ENCODE measurements at places on chromosomes 2 and 18.
A peak's percentile ranks its signal among the peaks of the same experiment; 100 is the strongest.

- no peak for DNase-seq
Observed at GRCh38 chr2:43814711-43815110, 23.9 kb downstream of the ABCG5 start.

GRCh38 chr2:172438741-172439508, 11.5 kb downstream of the ITGA6 start:
- peak; percentile 56 for DNase-seq

DNA sequence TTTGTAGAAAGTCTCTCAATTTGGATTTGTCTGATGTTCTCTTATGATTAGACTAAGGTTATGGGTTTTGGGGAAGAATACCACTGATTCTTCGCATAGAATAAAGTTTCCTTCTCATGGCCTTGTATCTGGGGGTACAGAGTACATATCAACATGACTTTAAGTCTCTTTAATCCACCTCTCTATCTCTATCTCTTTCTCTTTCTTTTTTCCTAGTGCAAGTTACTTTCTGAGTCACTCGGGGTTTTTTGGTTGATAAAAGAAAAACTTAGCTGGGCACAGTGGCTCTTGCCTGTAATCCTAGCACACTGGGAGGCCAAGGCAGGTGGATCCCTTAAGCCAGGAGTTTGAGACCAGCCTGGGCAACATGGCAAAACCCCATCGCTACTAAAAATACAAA, 100.1 kb upstream of the MAP4K3 start:
- DNase-seq, result no peak

- DNase-seq, result no peak
Observed at GRCh38 chr2:68878753-68879152, 7.6 kb upstream of the BMP10 start.

DNA sequence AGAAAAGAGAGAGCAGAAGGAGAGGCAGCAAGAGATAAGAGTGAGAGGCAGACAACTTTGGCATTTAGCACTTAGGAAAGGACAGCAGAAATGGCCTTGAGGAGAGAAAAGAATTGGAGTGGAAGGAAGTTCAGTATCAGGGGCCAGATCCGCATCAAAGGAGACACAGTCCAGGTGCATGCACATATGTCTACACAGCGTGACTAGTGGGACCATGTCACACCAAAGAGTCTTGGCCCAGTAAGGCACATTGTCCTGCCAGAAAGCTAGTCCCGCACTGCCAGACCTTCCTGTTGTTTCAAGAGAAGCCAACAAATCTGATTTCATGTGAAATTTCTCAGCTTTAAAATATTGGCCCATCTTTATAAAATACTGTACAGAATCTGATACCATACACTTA, 8.5 kb upstream of the STK39 start:
- no peak for DNase-seq

- no peak for DNase-seq
Observed at GRCh38 chr2:39203382-39203781, 40.4 kb downstream of the CDKL4 start.

- DNase-seq, result no peak
Observed at GRCh38 chr2:16250466-16250865, 310.1 kb downstream of the MYCN start.

GRCh38 chr2:171545086-171545485, 22.8 kb downstream of the CYBRD1 start:
- no peak for DNase-seq

DNA sequence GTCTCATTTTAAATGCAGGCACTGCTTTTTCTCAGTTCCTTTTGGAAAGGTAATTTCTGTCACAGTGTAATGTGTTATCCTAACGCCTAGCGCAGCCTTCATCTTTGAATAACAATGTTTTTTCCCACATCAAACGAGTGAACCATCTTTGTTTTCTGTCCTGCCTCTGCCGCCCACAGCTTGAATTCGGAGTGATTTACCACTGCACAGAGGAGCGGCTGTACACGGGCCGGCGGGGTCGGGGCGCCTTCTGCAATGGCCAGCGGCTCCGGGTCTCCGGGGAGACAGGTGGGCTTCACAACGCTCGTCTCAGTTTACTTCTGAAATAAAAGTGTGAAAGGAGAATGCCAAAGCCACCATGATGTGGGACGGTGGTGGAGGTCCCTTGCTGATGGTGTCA, 32.8 kb downstream of the IMPA2 start:
- DNase-seq, result no peak

DNA sequence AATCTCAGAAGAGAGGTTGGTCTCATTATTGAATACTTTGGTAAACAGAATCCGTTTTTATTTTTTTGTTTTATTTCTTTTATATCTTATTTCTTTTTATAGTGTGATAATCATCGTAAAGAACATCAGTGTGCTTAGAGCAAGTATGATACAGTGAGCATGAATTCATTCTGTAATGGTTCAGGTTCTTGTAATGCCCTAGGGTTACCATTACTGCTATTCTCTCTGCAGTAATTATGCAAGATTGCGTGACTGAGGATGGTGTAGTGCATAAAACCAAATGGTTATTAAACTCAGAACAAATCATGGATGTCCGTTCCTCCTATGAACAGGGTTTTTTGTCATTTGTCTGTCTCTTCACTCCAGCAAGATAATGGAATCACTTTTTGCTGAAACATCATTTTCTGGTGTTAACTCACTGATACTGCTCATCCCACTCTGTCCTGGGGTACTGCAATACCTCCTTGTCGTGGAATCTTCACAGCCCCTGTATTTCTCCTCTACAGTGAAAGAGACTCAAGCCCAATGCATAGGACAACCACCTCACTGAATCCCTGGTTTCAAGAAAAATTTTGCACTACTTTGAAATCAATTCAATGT, 274.8 kb upstream of the ST6GAL2 start:
- no peak for DNase-seq

DNA sequence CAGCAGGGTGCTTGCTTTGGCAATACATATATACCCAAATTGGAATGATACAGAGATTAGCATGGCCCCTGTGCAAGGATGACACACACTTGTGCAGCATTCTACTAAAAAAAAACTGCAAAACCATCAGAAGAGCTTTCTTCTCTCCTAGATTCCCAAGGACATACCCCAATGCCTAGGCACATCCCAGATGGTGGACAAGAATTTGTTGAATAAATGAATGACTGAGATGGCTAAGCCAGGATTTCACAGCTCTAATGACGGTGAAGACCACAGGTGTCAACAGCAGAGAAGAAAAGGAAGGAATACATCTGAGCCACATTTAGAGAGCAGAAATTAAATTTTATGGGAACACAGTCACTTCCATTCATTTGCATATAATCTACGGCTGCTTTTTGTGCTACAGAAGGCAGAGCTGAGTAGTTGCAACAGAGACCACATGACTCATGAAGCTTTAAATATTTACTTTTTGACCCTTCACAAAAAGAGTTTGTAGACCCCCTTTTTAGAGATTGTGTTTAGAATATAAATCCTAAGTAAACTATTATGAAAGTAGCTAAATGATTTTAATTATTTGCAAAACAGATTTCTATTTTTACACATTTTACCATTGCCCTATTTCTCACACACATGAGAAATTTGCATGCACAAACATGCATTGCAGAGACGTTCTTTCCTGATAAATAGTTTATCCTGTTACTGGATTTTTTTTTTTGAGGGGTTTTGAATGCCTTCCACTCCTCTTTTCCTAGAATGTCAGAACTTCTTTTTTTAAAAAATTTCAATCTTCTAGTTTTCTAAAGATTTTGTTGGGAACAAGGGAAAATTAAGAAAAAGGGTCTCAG, 119.0 kb downstream of the PMAIP1 start:
- peak; percentile 7 for DNase-seq

DNA sequence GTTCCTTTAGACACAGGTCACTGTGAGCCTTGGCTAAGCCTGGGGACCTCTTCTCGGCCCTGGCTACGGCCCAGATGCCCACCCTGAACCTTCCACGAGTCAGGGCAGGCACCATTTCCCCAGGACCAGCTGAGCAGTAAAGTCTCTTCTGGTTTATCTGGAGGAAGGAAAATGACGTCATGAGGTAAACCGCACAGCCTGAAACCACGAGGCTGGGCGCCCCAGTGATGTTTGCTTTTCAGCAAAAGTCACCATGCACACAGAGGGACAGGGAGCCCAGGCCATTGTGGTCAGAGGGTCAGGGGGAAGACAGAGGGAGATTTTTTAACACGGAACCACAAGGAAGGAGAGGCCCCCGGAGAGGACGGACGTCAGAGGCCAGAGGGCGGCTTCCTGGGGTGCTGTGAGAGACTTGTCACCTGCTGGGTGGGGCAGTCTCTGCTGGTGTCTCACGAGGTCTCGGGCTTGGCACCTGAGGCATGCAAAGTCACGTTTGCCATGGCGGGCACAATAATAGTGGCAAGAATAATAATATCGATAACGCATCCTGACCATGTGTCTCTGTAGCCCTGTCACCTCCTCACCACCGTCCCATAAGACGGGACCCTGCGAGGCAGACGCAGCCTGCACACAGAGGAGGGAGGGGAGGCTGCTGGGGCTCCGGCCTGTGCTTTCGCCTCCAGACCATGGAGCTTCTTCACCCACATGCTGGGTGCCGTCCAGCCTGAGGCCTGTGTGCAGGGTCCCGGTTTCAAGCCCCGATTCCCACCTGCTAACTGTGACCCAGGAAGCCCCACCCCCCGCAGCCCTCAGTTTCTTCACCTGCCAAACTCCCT, 33.2 kb upstream of the FOSL2 start:
- DNase-seq, result peak; percentile 90

DNA sequence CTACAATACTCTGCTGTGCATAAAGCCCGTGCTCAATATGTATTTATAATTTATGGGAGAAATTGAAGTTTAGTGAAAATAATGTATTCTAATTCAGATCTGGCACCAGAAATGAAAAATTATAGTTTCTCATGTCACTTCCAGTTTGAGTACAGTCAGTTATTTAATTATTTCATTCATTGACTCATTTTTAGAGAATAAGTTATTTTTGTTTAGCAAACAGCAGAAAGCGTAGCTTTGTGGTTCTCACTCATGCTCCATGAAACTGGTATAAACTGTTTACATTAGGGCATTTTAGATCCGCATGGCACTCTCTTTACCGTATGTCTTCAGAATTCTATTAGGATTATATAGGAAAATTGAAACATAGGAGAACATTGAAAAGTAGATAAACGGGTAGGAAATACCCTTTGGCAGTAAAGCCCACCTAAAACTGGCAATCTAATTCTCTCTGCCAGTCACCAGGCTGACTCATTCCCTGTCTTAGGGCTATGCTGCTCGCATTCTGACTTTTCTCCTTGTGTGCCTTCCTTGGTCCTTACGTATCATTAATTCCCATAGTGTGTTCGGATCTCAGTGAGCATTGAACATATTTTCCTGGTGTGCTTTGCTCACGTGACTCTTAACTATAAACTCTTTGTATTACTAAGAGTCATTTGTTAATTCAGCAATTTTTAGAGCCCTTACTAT, 106.0 kb downstream of the ZNF236 start:
- no peak for DNase-seq

GRCh38 chr2:226554701-226555100, 244.9 kb downstream of the IRS1 start:
- DNase-seq, result no peak

- peak; percentile 10 for DNase-seq
Observed at GRCh38 chr2:61536180-61536571, 2.0 kb downstream of the XPO1 start.

DNA sequence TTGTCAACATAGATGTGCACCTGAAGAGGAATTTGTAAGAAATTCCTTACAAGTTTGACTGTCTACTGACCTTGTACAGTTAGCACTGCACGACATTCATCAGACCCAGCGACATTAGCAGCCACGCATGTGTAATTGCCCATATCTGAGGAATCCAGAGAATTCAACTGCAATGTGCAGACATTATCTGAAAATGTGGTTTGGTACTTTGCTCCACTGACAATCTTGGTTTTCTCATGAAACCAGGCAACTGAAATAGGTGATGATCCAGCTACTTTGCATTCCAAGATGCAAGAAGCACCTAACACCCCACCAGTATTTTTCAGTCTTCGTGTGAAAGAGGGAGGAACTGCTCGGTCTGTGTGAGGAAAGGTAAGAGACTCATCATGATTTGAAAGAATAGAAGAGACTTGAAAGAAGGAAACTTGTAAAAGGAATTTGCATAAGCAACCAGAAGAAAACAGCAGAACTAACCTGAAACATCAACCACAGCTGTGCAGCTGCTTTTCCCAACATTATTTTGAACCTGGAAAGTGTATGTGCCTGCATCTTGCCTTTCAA, 83.4 kb downstream of the TTN start:
- no peak for DNase-seq

- DNase-seq, result no peak
Observed at GRCh38 chr2:38592951-38593350, 9.8 kb downstream of the HNRNPLL start.

DNA sequence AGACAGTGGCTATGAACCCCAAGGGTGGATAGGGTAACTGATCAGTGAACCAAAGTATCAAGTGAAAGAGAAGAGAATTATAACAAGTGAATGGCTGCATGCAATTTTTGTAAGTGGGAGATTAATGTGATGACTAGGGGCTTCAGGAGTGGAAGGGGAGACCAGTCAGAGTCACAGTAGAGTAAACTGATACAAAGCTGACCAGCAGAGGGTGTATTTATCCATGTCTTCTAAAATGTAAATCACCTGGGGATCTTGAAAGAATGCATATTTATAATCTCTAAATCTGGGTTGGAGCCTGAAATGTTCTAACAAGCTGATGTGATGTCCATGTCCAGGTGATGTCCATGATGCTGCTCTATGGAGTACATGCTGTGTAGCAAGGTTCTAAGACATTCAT, 1351.3 kb upstream of the CHAC2 start:
- DNase-seq, result no peak

DNA sequence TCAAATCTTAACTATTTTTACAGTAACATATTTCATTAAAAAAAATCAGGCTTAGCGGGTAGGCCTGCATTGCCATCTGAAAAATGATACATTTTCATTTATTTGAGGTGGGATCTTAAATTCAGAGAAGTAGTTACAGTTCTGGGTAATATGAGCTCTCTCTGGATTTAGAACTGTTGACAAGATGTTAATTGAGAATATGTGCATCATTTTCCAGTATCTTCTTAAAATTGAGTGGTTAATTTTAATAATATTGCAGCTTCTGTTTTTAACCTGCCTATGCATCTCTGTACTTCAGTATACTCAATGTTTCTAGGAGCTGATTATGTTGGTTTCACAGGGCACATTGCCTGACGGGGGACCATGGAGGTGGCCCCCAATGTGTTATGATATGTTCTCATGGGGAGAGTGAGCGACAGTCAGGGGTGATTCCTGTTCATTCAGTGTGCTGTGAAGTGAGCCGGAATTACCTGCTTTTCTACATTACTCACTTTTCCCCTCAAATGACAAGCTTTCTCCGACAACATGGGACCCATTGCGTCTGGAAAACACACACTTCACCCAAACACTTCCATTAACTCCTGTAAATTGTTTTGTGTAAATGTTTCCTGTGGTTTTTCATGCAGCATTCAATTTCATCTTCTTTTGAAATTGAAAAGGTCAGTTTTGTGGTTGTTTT, 406.2 kb downstream of the MTX2 start:
- no peak for DNase-seq

GRCh38 chr2:217231212-217231611, 371.3 kb upstream of the TNP1 start:
- DNase-seq, result no peak
